ENCODE measurements at places on chromosomes 6 and 20.

GRCh38 chr6:138600726-138601125, 101.4 kb upstream of the NHSL1 start:
- DNase-seq = no peak

- no peak for DNase-seq
Observed at GRCh38 chr6:25991785-25992412, 29.3 kb downstream of the TRIM38 start.

- no peak for DNase-seq
Observed at GRCh38 chr6:4394786-4395185, 259.4 kb upstream of the ECI2 start.

DNA sequence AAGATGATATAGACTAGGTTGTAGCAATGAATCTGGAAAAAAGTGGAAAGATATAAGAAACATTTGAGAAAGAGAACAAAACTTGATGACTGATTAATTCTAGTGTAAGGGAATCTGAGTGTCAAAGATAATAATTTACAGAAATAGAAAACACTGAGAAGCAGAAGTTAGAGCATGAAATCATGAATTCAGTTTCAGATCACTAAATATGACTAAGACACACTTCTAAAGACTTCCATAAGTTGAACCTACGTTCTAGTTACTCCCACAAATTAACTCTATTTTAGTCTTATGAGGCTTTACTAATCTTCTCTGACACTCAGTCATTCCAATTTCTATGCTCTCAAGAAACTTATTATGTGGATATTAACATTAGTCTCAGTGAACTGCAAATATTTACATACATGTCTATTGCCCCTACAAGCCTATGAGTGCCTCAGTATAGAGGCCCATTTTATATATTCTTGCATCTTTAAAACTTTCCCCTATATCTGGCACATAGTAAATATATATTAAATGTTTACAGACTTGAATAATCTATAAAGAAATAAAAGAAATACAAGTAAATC, 30.4 kb downstream of the IBTK start:
- no peak for DNase-seq

GRCh38 chr20:24118441-24119175, 130.0 kb upstream of the GGTLC1 start:
- DNase-seq = no peak

DNA sequence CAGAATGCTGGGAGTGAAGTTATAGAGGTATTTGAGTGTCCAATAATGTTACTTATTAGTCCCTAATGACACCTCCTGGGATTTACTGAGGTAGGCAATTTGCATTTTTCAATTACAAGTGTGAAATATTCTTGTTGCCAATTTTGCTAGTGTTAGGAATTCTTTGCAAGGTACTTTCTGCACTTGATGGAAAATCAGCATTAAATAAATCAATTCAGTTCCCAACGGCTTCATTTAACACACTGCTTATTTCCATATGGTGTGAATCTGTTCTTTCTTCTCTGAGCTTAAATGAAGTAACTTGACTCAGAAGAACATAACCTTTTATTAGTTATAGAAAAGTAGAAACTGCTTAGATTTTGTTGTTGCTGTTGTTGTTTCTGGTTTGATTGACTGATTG, 21.2 kb downstream of the CCN2 start:
- DNase-seq = no peak
